Anterior cingulate cortex (tissue), 58 donors: ENCODE measurements at places on chromosomes 5 and 9.
A peak's percentile ranks its signal among the peaks of the same experiment; 100 is the strongest.

- DNase-seq, result no peak
These were observed 5.4 kb downstream of the MRPL36 start for GRCh38 chr5:1793966-1794900.

GRCh38 chr9:111831371-111832108 lies 36.8 kb upstream of the SHOC1 start:
- DNase-seq, result no peak

DNA sequence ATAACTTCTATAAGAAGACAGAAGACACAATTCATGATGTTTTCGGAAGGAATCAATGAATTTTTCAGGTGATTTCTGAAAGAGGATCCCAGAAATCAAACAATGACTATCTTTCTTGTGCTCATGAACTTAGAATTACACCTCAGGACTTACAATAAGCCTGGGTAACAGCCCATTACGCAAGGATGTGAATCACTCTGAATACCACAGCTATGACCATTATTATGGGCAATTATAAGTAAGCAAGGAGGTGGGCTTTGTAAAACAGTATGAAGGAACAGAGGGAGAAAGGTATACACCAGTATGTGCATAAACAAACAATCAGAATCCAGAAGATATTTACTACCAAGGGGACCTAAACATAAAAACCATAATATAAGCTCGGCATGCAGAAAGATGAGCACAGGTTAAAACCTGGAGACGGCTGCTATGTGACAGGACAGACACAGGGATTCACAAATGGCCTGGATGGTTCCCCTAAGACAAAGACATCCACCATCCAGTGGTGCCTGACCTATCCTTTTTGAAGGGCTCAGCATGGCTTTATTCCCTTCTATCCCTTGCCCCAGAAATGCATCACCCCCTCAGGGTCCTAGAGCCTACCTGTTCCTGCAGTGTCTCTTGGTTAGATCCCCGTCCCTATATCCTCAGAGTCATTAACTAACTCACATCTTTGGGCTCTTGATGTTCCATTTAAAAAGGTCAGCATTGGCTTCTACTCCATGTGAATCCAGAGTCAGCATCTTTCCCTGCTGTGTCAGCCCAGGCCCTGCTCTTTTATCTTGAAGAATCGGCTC lies 21.8 kb upstream of the PPP2CA start:
- DNase-seq, result no peak

DNA sequence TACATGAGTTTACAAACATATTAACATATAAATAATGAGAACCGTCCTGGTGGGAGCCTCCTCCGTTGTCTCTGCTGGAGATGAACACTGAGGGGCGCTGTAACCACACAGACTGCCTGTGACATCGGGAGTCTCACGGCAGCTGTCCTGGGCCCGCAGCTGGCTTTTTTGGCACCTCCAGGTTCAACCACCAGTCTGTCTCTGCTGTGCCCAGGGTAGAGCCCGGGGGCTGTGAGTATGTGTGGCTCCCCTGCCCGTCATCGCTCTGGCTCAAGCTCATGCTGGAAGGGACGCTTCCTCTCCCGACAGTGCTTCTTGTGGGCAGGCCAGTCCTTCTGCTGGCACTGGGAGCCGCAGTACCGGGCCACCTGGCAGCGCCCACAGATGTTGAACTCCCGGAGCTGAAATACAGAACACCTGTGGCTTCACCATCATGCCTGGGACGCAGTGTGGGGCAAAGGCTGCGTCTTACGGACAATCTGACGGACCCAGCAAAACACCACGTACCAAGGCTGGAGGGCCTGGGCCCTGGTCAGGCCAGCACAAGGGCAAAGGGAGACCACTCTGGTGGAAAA lies 3.6 kb upstream of the DPH7 start:
- DNase-seq, result no peak

- no peak for DNase-seq
These were observed 72.0 kb upstream of the DAP start for GRCh38 chr5:10832987-10833386.

DNA sequence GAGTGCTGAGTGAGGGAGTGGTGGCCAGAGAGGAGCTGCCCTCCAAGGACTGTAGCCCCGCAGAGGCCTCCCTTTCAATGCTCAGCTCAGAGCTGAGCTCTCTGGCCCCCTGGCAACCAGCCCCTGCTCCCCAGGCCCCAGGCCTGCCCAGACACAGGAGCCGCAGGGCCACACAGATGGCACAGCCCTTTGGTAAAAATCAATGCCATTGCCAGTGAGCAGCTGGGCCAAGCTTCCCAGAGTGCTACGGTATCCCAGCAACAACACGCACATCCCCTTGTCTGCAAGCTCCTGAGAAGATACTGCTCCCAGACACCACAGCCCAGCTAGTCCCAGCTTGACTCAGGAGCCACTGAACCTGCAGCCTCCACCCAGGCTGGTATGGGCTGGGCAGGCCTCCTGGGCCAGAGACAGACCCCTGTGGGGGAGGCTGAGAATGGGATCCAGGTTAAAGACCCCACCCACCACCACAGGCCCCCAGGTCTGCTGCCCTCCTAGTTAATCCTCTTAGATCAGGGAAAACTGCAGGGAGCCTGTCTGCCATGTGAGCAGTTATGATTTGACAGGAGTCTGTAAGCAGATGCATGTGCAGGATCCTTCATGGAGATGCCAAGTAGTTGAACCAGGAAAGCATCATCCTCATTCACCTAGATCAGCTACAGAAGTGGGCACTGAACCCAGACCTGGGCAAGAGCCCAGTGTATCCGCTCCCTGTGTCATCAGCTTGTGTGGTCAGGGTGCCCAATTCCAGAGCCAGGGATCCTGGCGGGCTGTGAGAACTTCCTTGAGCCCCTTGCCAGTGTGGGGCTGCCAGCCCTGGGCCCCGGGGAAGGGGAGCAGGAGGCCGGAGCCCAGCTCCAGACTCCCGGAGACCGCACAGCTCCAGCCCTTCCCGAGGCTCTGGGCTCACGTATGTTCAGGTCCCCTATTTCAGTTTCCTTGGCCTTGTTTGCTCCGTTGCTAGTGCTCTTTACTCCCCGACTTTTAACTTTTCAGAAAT lies 26.7 kb upstream of the ADAMTS2 start:
- no peak for DNase-seq

DNA sequence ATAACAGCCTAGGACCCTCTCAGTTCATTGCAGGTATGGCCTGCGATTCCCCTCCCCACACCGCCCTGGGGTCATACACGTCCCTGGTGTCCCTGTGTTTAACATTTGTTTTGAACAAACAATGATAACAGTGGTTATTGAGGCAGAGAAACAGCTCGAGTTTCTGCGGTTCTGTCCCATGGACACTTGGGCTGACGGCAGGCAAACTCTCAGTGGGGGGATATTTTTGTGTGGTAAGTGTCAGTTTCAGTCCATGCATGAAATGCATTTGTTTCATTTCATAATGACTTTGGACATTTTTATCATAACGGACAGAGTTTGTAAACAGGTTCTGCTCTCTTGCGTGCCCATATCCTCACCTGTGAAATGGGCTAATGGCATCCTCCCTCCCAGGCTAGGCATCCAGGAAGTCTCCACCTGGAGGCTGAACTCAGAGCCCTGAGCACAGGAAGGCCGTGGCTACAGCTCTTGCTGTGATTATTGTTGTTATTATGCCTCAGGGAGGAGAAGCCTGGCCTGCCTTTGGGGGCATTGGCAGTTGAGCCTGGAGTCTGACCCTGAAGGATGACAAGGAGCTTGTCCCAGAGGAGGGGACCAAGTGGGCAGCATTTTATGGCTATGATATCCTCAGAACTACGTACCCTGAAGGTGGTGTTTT lies 190.9 kb downstream of the GADD45G start:
- no peak for DNase-seq

- DNase-seq, result no peak
These were observed 577 bp downstream of the AP3S1 start for GRCh38 chr5:115842089-115842935.

- DNase-seq, result no peak
These were observed 17.0 kb upstream of the MSMP start for GRCh38 chr9:35771075-35771433.

DNA sequence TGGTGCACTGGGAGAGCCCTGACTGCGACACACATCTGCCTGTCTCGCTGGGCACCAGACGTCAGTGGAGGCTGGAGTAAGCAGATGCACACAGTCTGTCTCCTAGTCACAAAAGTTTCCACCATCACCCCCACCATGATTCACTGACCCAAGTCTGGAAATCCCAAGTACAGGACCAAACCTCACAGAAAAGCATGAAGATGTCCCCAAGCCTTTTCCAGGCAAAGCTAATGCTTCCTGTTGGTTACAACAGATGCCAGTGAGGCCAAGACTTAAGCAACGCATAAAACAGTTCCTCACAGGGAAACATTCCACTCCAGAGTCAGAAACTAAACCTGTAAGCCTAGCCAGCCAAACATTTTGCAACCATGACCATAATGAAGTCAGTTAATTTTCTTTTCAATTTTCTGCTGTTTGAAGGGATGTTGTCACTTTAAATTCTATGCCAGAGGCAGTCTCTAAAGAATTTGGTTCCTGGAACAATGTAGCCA lies 259.3 kb upstream of the SLC30A5 start:
- no peak for DNase-seq

DNA sequence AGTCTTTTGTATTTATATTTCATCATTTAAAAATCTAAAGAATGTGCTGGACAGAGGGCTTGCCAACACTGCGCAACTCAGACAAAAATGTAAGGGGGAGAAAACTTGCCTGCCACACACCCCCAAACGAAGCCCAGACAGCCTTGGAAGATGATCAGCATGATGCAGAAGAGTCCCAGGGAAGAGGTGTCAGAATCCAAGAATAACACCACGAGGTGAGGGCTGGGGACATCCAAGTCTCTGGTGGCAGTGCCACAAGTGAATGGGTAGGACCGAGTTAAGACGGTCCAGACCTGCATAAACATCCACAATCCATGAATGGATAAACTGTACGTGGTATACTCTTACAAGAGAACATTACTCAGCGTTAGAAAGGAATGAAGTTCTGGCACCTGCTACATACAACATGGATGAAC lies 10.4 kb downstream of the EPB41L4B start:
- no peak for DNase-seq

GRCh38 chr5:33536802-33537201 lies 96.0 kb downstream of the TARS1 start:
- DNase-seq, result no peak

DNA sequence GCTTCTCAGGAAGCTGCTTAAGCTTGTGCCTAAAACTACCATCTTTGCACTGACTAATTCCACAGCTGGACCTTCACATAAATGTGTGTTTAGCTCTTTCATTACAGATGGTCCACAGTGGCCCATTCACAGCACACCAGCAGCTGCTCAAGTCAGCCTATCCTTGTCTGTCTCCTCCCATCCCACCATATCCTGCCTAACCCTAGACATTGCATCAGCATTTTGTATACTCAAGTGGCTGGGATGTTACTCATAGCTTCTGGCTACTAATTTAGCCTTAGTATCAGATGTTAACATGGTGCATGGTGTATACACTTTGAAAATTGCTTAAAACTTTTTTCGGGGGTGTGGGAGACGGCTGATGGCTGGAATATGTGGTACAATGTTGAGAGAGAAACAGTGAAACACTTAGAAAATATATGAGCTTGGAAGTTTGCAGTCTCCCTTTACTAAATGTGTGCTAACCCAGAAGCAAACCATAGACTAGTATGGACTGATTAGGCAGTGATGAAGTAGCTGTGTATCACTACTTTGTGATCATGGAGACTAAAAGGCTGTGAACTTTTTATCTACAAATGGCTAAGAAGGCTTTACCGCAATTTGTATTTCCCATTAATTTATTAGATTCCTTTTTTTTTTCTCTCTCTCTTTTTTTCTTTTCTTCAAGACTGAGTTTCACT lies 83.1 kb downstream of the JMY start:
- DNase-seq, result no peak

GRCh38 chr9:34929506-34930102 lies 28.5 kb upstream of the PHF24 start:
- peak; percentile 6 for DNase-seq

DNA sequence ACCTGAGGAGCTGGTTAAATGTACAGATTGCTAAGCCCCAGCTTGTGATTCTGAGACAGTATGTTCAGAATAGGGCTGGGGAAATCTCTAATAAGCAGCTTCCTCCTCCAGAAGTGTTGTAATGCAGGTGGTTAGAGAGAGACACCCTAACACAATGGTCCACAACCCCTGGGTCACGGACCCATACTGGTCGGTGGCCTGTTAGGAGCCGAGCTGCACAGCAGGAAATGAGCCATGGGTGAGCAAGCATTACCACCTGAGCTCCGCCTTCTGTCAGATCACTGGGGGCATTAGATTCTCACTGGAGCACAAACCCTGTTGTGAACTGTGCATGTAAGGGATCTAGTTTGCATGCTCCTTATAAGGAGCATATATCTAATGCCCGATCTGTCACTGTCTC lies 61.8 kb downstream of the SLC36A1 start:
- DNase-seq, result no peak

DNA sequence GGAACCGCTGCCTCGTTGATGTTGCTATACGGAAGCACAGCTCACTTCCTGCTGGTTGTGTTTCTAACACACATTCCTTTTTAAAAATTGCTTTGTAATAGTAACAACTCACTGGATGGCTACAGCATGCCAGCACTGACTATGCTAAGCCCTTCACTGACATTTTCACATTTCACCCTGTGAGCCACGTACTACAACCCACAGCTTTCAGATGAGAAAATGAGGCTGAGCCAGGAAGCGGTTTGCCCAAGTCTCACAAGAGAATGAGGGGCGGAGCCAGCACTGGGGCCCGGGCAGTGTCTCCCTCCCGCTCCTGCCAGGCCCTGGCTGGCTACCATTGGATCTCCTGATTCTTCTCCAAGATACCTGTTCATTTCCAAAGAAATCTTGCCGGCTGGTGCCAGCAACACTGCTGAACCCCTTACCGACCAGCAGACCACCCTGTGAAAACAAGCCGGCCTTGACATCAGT lies 38.3 kb downstream of the FAM78A start:
- DNase-seq, result peak; percentile 24

GRCh38 chr5:14199902-14200301 lies 56.8 kb downstream of the TRIO start:
- no peak for DNase-seq

DNA sequence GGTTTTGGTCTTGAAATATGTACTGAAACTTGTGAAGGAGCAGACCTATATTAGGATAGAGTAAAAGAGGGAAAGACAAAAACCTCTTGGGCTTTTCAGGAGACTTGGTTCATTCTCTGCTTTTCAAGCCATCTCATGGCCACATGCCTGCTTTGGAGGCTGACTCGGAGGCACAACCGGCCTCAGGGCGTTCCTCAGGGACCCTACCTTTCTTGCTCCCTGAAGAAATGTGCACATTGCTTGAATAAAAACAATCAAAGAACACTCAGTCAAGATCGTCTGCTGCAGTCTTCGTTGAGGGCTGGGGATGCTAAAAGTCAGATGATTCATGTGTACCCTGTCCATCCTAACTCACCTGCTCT lies 994 bp downstream of the IRGM start:
- no peak for DNase-seq

GRCh38 chr9:35515766-35516165 lies 25.9 kb downstream of the RUSC2 start:
- no peak for DNase-seq

GRCh38 chr5:63055421-63055820 lies 476.8 kb downstream of the LRRC70 start:
- DNase-seq, result no peak

DNA sequence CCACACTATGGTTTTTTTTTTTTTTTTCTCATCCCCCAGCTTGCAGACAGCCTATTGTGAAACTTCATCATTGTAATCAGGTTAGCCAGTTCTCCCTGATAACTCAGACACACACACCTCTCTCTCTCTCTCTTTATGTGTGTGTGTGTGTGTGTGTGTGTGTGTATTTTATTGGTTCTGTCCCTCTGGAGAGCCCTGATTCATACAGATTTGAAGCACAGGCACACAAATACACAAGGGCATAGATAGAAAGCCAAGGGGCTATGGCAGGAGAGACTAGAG lies 20.6 kb upstream of the VCAN start:
- DNase-seq, result no peak
